Fibroblast of pulmonary artery (primary cell): ENCODE measurements at places on chromosomes 5 and 9.
A peak's percentile ranks its signal among the peaks of the same experiment; 100 is the strongest.

- DNase-seq = no peak
These were observed 92.9 kb downstream of the RXRA start for GRCh38 chr9:134419000-134419683.

DNA sequence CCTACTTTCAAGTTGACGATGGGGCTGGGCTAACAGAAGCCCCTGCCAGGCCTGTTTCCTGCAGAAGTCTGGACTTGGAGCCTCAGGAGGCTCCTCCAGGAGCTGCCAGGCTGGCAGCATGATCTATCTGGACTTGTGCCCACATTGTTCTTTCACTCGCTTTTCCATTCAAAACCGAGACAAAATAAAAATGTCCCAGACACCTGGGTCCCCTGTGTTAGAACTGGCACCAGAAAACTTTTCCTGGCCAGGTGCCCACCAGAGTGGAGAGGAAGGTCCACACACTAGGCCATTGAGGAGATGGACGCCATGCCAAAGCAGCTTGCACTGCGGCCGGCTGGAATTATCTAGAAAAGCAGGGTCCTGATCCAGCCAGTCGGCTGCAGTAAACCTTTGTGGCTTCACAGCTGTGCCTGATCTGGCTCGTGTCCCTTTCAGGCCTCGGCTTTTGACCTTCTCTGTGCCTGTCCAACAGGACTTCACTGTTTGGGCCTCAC is 78.2 kb downstream of the GCNT1 start:
- DNase-seq = peak; percentile 6

- no peak for DNase-seq
These were observed 245.8 kb upstream of the GAS1 start for GRCh38 chr9:87193151-87193550.

GRCh38 chr5:55608595-55609349 is 74.0 kb upstream of the PLPP1 start:
- no peak for DNase-seq
